ENCODE measurements at places on chromosomes 12 and 14. TPM values are rescaled to one million over a fixed set of nuclear protein-coding genes. Genes with fewer than 3 reads are reported as not detected.

GRCh38 chr14:66495218-66496098 lies 9.3 kb downstream of the CCDC196 start:
- no peak overlapping the region for H3K27ac ChIP-seq
- H3K4me1 ChIP-seq = peaks cover 8% of the 10 kb centered on the region
- DNase-seq = peak; percentile 61
- no peaks in the 10 kb centered on the region for H3K27me3 ChIP-seq
- H3K4me3 ChIP-seq = no peak overlapping the region

DNA sequence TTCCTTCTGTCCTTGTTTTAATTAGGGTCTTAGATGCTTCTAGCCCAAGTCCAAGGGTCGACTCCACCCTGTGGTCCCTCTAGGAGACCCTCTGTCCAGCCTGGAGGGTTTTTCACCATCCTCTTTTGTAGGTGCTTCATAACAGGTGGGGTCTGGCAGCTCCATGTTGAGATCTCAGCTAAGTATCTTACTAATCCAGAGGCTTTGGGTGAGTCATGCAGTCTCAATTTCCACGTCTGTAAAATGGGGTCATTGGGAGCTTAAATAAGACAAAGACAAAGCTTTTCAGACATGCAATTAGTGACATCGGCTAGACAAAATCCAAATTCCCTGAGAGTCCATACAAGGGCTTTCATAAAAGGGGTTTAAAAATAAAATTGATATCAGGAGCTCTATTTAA lies 3.2 kb downstream of the HSPB8 start:
- no peak overlapping the region for H3K27ac ChIP-seq
- no peak for DNase-seq
- no peak overlapping the region for H3K4me3 ChIP-seq
- H3K36me3 ChIP-seq = no peaks in the 10 kb centered on the region
- H3K4me1 ChIP-seq = no peaks in the 10 kb centered on the region

The LTA4H gene
- 129 TPM for polyA plus RNA-seq

The CLEC12A gene
- 1.0 TPM for polyA plus RNA-seq

DNA sequence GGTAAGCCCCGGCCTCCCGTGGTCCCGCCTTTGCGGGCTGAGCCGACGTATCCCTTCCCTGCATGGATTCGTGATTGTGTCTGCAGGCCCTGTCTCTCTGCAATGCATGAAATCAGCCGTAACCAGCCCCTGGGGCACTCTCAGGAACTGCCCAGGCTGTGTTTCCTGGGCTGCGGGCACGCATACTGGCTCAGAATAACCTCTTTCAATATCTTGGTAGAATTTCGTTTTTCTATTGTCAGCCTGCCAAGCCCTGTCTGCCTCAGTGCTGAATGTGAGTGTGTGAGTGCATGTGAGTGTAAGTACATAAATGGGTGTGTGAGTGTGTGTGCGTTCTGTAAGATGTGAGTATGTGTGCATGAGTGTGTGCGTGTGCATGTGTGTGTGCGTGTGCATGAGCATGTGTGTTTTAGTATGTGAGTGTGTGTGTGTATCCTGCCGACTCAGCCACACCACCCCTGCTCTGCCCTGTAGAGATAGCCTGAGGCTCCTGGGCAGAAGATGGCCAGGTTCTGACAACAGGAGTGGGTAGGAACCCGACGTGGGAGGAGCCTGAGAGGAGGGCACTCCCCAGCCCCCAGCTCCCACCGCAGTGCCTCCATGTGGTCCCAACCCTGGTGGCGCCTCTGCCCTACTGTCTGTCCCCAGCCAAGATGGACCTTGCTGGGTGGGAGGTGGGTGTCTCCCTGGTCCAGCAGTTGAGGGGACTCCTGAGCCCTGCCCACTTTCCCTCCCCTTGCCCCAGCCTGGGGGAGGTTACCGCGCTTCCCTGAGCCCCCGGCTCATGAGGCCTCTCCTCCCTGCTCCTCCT lies 268.8 kb downstream of the ADGRD1 start:
- H3K4me1 ChIP-seq = peaks cover 22% of the 10 kb centered on the region
- H3K27ac ChIP-seq = no peak overlapping the region
- H3K36me3 ChIP-seq = no peaks in the 10 kb centered on the region
- DNase-seq = no peak

DNA sequence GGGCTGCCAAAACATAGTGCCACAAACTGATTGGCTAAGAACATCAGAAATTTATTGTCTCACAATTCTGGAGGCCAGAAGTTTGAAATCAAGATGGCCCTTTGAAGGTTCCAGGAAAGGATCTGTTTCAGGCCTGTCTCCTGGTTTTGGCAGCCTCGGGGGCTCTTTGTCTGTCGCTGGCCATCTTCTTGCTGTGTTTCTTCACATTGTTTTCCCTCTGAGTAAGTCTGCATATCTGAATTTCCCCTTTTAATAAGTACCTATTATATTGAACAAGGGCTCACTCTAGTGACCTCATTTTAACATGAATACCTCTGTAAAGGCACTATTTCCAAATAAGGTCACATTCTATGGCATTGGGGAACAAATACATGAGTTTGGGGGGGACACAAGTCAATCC lies 467.1 kb upstream of the MGAT4C start:
- H3K4me3 ChIP-seq = no peak overlapping the region
- no peak for DNase-seq
- H3K36me3 ChIP-seq = no peaks in the 10 kb centered on the region
- no peaks in the 10 kb centered on the region for H3K4me1 ChIP-seq
- H3K27me3 ChIP-seq = no peaks in the 10 kb centered on the region

DNA sequence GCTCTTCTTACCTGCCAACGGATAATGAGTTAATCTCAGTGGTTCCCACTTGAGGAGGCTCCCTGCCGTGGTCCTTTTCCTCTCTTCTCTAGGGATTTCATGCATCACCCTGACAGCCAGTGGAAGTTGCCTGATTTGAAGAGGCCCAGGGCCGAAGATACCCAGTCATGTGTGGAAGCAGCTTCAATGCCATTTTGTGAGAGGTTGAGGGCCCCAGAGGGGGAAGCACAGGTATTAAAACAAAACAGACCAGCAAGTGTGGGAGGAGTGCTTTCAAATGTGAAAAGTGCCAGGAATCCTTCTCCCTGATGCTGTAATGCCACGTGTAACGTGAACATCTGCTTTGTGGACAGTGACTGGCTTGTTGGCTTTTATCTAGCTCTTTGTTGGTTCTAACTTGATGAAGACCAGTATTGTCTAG lies 1.5 kb downstream of the TCP11L2 start:
- H3K27ac ChIP-seq = peak overlapping the region; percentile 99
- peaks cover 19% of the 10 kb centered on the region for H3K36me3 ChIP-seq
- H3K27me3 ChIP-seq = no peaks in the 10 kb centered on the region
- peak overlapping the region; percentile 99 for H3K4me3 ChIP-seq

- no peak overlapping the region for H3K27ac ChIP-seq
- no peaks in the 10 kb centered on the region for H3K36me3 ChIP-seq
- H3K27me3 ChIP-seq = no peaks in the 10 kb centered on the region
- DNase-seq = no peak
Observed at GRCh38 chr12:46522071-46522470, 149.5 kb upstream of the SLC38A2 start.

- H3K36me3 ChIP-seq = no peaks in the 10 kb centered on the region
- H3K4me1 ChIP-seq = no peaks in the 10 kb centered on the region
- H3K4me3 ChIP-seq = no peak overlapping the region
- DNase-seq = peak; percentile 20
- no peak overlapping the region for H3K27ac ChIP-seq
Observed at GRCh38 chr12:107917912-107918800, 143.7 kb downstream of the ASCL4 start.

The FSCB gene
- polyA plus RNA-seq = not detected

DNA sequence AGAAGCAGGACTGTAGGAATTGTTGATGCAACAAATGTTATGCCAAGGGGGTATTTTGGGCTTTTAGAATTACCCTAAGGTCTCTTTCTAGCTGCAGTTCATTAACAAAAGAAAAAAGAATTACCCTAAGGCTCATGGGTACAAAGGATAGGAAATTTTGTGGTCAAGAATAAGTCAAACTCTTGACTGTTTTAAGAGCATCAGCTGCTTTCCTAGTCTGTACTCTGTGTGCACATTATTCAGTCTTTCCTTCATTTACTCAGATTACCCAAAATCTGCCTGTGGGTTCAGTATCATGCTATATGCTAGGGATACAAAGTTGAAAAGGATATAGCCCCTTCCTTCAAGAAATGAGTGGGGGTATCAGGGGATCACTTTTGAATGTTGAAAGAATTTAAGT lies 36.5 kb upstream of the CCDC88C start:
- H3K27me3 ChIP-seq = no peaks in the 10 kb centered on the region
- H3K27ac ChIP-seq = no peak overlapping the region
- peaks cover 2% of the 10 kb centered on the region for H3K36me3 ChIP-seq

Measured in B cell (primary cell).